ENCODE measurements at places on chromosomes 6 and 20.
A peak's percentile ranks its signal among the peaks of the same experiment; 100 is the strongest.

DNA sequence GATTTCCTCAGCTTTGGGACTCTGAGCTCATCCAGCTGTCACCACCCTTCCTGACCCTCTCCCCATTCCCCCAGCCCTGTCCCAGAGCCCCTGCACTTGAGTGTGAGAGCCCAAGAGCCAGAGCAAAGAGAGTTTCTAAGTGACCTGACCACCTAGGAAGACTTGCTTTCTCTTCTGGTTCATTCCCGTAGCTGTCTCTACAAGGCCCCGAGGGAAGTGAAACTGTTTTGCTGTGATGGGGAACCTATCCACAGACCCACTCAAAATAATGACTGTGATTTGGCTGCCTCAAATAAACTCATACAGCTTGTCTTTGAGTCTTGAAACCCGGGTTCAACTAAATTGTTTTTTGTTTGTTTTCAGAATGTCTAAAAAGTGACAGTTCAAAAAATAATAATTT is 74.6 kb upstream of the XRN2 start:
- no peak for DNase-seq

DNA sequence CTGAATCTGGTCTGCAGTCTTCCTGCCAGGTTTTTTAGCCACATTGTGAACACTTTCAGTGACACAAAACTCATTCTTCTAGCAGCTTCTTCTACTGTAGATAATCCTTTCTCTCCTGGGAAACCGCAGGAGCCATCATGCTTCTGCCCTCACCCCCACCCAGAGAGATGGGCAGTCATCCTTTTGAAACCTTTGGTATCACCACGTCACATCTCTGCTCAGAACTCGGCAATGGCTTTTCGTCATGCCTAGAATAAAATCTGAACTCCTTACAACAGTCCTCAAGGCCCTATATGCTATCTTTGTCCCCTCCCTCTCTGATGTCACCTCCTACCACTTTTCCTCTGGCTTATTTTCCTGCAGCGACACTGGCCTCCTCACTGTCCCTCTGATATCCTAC is 46.4 kb upstream of the ZNFX1 start:
- no peak for DNase-seq

- DNase-seq = no peak
These were observed 46.6 kb downstream of the DUSP22 start for GRCh38 chr6:338815-339262.

DNA sequence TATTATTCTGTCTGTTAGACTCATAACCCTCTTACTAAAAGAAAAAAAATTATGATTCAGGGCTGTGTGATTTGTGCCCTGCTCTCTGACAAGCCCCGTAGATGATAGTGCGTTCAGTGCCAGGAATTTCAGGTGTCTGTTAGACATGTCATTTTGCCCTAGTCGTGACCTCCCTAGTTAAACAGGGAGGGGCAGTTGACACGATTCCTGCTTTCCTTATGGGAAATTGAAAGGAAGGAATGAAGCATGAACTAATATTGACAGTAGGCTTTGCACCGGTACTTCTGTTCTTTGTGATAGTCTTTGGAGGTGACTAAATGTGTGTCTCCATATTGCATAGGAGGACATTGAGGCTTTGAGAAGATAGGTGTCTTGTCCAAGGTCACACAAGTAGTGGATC is 26.3 kb downstream of the RPRD1B start:
- no peak for DNase-seq

GRCh38 chr6:156600678-156601077 is 176.5 kb upstream of the ARID1B start:
- DNase-seq = no peak

GRCh38 chr6:55286824-55287223 is 40.4 kb upstream of the GFRAL start:
- no peak for DNase-seq

DNA sequence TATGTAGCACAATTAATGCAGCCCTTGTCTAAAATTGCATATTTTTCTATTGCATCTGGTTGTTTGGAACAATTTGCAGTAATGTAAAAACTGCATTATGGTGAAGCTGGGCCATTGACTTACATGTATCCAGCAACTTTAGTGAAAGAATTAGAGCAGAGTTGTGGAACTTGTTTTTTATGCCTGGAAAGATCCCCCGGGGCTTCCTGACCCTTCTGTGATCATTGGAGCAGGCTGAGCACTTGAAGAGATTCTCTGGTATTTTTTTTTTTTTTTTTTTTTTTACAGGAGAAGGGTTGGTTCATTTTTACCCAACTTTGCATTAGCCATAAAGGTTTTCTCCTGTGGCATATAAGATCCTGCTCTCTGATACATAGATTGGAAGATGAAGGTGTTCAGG is 45.0 kb downstream of the LIN28B start:
- DNase-seq = no peak

DNA sequence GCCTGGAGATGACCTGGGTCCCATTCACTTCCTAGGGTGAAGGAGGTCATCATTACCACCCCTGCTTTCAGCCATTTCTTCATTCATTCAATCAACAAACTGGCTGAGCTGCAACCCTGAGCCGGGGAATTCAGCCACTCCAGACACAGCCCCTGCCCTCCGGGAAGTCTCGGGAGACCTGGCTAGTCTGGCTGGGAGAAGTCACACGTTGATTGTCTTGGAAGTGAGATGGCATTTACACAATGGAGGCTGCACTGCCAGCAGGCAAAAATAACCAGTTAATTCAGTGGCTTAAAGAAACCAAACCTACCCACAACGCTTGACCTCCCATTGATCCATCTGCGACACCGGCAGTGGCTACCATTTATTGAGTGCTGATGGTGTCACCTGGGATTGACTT is 2.0 kb upstream of the PMEPA1 start:
- no peak for DNase-seq

DNA sequence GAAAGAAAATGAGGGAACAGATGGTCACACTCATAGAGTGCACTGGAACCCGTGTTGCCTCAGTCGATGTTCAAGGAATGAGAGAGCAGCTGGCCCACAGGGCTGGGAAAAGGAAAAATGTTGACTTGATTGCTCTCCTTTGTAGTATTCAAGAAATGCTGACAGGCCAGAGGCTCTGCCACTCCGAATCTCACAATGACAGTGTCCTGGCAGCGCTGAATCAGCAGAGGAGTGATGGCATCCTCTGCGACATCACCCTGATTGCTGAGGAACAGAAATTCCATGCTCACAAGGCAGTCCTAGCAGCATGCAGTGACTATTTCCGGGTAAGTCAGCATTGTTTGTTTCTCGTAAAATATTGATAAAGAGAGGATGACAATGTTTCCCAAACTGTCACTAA is 51.3 kb downstream of the KLHL32 start:
- no peak for DNase-seq

- DNase-seq = no peak
These were observed 553.7 kb downstream of the COL12A1 start for GRCh38 chr6:74651948-74652842.

- no peak for DNase-seq
These were observed 37.7 kb downstream of the MAP3K4 start for GRCh38 chr6:161029195-161029809.

- DNase-seq = no peak
These were observed 979 bp upstream of the SOD2 start for GRCh38 chr6:159693894-159694545.

DNA sequence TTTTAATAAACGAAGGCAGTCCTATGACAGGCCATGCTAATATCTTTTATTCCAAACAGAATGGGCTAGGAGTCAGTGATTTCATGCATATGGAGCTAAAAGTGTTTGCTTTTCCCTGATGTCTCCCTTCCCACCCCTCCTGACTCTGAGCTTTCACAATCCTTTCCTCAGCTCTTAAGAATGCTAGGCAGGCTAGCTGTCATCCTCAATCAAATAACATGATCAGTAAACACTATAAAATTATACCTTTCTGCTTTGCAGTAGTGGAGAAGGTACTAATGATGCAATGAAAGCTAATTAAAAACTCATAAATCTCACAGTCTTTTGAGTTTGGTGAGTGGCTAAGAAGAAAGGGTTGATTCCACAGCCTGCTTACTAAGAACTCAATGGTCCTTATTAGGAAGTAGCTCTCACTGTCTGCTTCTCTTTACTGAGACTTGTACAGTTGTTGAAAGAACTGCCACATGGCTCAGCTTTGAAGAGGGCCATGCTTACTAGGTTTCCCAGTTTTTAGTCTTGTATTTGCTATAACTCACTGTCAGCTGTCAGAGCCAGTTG is 250.9 kb upstream of the JAG1 start:
- no peak for DNase-seq

- DNase-seq = no peak
These were observed 48.9 kb upstream of the ARG1 start for GRCh38 chr6:131523988-131524673.

DNA sequence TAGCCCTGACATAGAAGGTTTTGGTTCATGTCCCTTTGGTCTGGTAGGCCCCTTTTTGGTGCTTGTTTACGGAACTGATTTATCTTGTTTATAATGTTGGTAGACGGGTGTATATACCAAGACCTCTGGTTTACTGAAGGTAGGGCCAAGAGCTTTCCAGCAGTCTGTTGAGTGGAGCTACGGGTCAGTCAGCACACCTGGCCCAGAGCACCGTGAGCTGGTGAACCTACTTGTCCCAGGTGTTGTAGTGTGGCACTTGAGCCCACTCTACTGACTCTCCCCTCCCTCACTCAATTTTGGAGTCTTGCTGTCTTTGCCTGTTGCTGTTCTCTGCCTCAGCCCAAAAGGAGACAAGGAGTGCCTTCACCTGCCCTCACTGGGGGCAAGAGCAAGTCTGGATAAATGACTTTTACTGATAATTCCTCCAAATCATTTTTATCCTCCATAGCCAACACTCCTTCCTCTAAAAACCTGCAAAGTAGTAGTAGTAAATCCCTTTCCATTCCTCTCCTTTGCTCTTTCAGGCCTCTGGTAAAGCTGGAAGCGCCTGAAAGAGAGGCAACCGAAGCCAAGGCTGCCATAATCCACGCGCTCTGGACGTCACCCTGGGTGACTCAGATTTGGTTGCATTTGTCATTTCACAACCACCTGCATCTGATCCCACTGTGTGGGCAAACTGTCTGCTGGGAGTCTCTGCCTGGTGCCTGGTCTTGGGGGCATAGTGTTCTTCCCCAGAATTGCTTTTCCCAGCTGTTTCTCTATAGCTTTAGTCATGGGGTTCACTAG is 22.2 kb downstream of the RREB1 start:
- DNase-seq = peak; percentile 74

DNA sequence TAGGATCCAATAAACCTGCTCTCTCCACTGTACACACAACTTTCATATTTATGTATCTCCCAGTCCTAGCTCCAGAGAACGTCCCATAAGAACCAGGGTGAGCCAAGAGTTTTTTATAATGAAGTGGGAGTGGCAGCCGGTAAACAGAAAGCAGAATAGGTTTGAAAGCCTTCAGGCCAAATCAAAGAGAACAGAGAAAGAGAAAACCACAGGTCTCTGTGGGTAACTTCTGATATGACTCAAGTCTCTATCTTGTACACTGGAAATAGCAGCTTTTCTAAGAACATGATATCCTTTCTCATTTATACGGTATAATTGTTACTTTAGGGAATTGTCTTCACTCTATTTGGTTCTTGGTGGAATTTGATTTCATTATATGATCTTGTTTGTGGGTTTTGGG is 273.6 kb downstream of the PACRG start:
- DNase-seq = no peak

DNA sequence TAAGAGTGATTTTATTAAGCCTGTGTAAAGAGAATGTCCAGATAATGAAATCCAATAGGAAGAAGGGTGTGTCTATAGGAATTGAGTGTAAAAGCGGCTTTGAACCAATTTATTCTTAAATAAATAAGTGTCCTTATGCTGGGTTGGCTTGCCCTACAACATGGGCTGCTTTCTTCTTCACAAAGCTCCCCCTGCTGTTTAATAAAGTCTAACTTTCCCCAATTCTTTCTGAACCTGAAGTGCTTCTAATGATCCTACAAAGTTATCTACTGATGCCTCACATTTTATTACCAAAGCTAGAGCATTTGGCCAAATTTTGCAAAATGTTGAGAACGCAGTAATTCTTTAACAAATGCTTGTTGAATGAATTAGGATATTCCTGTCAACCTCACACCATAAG is 36.3 kb upstream of the SIRT5 start:
- no peak for DNase-seq

- no peak for DNase-seq
These were observed 125.5 kb downstream of the ELOVL4 start for GRCh38 chr6:79821859-79822258.

GRCh38 chr6:493840-494239 is 102.3 kb downstream of the IRF4 start:
- no peak for DNase-seq

DNA sequence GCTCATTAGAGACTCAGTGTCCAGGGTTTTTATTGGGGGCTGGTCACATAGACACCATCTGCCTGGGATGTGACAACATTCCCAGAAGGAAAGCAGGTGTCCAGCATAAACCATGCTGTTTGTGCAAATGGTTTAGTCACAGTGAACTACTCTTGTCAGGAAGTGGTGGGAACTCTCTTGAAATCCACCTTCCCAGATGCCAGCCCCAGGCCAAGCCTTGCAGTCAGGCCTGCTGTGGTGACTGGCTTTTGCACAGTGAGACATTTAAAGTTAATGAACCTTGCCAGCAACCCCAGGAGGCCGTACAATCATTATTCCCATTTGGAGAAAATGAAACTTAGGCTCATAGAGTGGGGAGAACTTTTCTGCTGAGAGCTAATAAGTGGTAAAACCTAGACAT is 242.5 kb upstream of the KCNG1 start:
- no peak for DNase-seq

GRCh38 chr6:119347466-119348095 is 2.0 kb downstream of the MAN1A1 start:
- peak; percentile 74 for DNase-seq

GRCh38 chr6:88483424-88483823 is 317.3 kb upstream of the CNR1 start:
- DNase-seq = no peak

GRCh38 chr20:33685328-33686099 is 671 bp downstream of the E2F1 start:
- no peak for DNase-seq

DNA sequence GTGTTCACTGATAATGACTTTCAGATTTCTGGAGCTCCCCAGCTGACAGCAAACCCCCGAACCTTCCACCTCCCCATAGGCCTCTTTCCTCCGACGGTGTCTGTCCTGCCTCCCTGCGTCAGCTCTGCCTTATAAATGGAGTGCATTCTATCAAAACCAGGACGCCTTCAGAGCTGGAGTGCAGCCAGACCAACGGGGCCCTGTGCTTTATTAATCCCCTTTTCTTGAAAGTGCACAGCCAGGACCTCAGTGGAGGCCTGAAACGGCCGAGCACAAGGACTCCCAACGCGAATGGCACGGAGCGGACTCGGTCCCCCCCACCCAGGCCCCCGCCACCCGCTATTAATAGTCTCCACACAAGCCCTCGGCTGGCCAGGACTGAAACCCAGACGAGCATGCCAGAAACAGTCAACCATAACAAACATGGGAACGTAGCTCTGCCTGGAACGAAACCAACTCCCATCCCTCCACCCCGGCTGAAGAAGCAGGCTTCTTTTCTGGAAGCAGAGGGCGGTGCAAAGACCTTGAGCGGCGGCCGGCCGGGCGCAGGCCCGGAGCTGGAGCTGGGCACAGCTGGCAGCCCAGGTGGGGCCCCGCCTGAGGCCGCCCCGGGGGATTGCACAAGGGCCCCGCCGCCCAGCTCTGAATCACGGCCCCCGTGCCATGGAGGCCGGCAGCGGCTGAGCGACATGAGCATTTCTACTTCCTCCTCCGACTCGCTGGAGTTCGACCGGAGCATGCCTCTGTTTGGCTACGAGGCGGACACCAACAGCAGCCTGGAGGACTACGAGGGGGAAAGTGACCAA is 42.3 kb upstream of the NAA20 start:
- DNase-seq = peak; percentile 94

GRCh38 chr6:136747507-136747906 is 44.8 kb downstream of the MAP3K5 start:
- DNase-seq = no peak
